ENCODE measurements at places on chromosomes 3 and 15.

DNA sequence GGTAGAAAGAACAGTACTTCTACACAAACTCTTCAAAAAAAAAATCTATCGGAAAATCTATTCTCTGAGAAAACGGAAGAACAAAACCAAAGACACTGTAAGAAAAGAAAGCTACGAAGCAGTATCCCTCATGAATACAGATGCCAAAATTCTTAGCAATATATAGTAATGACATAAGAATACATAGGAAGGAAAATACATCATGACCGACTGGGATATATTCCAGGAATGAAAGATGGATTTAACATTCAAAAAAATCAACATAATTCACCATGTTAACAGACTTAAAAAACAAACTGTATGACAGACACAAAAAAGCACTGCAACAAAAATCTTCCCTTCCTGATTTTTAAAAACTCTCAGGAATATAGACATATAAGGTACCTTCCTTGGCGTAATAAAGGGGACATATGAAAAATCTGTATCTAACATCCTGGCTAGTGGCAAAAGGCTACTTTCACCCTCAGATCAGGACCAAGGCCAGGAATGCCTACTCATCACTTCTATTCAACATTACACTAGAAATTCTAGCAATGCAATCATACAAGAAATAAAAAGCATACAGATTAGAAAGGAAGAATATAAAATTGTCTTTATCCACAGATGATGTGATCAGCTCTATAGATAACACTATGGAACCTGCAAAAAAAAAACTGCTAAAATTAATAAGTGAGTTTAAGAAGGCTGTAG, 77.6 kb upstream of the XXYLT1 start:
- DNase-seq = no peak

DNA sequence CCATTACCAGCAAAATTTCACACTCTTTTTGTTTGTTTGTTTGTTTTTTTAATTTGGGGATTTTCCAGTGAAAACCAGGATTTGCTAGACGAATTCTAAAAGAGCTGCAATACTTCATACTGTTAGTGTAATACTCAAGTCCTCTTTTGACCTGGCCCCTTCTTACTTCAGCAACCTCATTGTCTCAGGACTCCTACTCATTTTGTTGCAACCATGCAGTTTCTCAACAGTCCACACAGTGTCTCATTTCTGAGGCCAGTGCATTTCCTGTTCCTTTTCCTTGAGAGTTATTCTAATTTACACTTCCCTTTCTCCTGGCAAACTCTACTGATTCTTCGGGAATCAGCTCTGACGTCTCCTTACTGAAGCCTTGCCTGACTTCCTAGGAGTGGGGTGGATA, 35.6 kb downstream of the NSUN3 start:
- DNase-seq = no peak

GRCh38 chr3:2880218-2880756, 229.9 kb downstream of the IL5RA start:
- no peak for DNase-seq

DNA sequence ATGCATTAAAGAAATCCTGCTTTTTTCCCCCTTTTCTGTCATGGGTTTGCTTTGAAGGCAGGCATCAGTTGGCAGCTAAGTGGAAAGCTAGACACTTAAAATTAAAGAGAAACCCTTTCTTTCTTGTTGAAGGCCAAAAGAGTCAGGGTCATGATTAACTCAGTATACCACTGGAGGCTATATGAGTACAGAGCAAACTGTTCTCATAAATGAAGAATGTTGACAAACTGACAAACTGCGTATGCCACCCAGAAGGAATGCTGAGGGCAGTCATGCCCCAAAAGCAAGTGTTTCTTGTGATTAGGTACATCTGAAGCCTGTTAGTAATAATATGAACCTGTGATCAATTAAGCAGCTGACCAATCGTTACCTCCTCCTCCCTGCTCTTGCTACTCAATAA, 43.6 kb upstream of the COL6A6 start:
- DNase-seq = no peak

DNA sequence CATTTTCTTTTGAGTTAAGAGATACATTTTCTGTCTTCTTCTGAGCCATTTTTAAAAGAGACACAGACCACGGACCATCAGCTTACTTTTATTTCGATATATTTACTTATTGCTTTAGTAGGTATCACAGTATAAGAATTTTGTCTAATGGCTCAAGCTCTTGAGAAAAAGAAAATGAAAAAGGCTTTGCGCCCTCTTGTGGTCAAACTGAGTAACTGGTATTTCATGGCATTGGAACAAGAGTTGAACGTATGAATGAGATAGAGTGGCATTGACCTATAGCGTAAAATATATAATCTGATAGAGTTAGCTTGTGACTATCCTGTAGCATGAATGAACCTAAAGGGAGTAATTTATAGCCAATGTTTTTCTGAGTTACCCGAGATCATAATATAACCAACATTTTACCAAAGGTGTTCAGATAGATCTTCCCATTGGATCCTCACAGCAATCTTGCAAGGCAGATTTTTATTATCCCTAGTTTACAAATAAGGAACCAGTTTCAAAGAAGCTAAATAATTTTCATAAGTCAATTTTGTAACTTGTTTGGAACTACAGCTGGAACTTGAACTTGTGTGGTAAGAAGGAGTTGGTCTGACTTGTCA, 154.6 kb downstream of the POLR2M start:
- peak; percentile 68 for DNase-seq

- no peak for DNase-seq
Measured at GRCh38 chr3:57059411-57059810, 1.1 kb upstream of the SPATA12 start.

GRCh38 chr3:52277071-52277964, 1.1 kb downstream of the WDR82 start:
- peak; percentile 64 for DNase-seq

- DNase-seq = no peak
Measured at GRCh38 chr3:62793946-62794345, 81.3 kb downstream of the CADPS start.

GRCh38 chr15:80769153-80769828, 9.9 kb upstream of the CEMIP start:
- DNase-seq = no peak

DNA sequence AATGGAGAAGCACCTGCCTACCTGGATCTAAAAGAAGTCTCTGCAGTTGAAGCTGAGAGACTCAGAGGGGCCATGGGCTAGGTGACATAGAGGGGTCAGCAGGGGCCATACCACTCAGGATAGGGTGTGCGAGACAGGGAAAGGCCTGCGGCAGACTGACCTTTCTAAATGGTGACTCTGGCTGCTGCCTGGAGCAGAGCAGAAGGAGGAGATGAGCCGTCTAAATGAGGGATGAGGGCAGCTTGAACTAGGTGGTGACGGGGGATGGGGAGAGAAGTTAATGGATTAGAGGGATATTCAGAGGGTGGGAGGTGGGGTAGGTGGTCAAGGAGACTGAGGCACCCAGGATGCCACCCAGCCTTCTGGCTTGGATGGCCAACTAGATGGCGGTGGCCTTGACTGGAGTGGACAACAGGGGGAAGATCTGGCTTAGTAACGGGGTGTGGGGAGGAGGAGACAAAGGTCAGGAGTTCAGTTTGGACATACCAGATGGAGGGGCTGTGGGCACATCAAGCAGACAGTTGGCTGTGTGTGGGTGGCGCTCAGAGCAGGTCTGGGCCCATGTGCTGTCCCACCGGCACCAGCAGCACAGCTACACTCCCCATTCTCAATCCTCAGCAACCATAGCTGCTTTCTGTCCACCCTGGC, 3.2 kb upstream of the ITIH1 start:
- no peak for DNase-seq

GRCh38 chr3:11554666-11555065, 89.0 kb downstream of the VGLL4 start:
- no peak for DNase-seq

DNA sequence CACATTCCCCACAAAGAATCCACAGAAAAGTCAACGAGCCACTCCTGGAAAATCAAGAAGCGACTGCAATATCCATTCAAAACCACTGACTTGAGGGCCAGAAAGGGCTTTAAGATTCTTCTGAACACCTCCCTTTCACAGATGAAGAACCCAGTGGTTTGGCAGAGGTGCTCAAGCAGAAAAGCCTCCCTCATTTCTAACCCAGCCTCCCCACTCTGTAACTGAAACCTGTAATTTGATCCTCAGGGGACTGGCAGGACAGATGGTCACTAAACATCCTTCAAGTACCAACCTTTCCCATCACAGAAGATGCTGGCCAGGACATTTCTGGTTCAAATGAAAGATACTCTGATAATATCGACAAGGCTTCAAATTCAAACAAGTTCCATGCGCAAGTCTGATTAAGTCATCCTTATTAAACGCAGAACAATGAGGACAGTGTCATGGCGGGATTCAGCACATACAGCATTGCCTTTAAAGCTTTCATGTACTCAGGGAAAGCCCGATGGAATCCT, 5.5 kb downstream of the SEMA5B start:
- DNase-seq = no peak

DNA sequence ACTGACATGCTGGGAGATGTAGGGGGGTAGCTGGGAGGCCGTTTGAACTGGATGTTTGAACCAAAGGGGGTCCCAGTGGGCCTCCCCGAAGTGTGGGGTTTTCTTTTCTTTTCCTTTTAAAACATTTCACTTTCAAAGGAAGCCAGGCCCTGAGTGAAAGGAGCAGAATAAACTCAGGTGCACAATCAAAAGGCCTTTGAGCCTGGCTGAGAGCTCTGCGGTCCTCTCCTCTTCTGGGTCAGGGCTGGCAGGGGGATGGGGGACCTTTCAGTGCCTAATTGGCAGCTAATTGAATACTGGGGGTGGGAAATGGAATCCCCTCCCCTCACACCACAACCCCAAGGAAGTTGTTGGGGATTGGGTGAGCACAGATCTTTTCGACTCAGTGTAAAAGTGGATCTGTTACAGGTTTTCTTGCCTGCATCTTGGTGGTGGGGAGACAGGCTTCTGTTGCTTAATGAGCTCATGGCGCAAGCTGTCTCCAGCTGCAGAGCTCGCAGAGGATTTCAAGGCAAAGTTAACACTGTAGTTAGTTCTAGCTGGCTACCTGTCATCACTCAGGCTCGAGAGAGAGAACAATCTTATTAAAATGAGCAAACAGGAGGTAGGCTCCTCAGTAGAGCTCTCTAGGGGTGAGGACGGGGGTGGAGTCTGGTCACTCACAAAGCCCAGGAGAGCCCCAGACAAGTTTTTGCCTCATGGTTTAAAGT, 132.6 kb downstream of the RAB11A start:
- DNase-seq = no peak

DNA sequence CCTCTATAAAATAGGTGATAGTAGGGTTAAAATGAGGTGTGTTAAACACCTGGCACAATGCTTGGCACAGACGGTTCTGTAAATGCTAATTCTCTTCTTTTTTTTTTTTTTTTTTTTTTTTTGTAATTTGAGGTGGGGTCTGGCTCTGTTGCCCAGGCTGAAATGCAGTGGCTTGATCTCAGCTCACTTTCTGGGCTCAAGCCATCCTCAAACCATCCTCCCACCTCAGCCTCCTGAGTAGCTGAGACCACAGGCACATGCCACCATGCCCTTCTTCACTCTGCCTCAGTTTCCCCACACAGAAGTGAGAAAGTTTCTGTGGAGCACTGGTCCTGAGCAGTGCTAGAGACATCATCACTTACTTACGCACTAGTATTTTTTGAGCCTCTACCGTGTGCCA, 57.4 kb downstream of the SLC6A6 start:
- DNase-seq = no peak

DNA sequence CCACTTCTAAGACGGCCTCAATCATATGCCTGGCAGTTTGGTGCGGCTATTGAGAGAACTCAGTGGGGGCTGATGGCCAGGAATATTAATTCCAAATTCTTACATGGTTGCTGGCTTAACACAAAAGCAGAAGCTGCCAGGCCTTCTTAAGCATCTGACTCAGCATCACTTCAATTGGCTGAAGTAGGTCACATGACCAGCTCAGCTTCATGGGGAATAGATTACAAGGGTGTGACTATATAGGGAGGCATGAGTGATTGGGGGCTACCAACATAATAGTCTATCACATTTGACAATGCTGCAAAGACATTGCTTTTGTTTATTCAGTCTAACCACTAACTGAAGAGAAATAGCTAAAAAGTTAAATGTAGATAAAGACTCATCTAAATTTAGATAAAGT, 101.6 kb upstream of the ANKRD28 start:
- no peak for DNase-seq

DNA sequence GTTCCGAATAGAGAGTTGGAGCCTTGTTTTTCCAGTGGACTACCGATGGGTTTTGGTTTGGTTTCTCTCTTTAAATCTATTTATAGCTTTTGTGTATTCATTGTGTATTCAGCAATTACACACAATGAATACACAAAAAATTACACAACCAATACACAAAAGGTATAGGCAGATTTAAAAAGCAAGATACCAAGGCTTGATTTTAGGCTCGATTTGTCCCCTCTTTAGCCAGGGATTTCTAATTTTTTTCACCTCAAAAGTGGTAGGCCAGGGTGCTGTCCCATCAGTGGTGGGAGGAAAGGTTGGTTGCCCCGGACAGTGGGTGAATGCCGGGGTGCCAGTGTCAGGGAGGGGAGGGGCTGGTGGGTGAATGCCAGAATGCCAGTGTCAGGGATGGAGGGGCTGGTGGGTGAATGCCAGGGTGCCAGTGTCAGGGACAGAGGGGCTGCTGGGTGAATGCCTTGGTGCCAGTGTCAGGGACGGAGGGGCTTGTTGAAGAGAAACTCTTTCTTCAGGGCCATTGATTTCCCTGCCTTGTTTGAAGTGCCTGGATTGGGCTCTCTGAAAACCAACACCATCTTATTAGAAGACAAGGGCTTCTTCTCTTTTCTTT, 186.2 kb downstream of the GOLGA6L6 start:
- no peak for DNase-seq

DNA sequence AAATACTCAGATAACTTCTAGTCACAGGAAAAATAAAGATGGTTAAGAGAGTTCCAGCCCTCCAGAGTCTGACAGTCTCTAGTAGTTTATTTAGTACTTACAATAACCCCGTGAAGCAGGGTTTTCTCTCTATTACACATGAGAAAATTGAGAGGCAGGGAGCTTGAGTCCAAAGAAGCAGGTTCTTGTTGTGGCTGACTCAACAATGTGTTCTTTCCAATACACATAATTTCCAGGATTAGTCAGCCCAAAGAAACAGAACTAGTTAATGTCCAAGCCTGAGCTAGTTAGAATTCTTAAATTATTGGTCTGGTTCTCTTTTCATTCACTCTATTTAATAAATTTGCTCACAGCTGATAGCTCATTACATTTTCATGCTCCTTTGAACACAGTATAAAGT, 49.9 kb downstream of the ALDH1A2 start:
- DNase-seq = no peak

- DNase-seq = no peak
Measured at GRCh38 chr3:100614941-100615340, 5.5 kb downstream of the ADGRG7 start.
